ENCODE measurements at places on chromosomes 1 and 21.

GRCh38 chr21:41425588-41425953 is 468 bp upstream of the MX1 start:
- no peak for DNase-seq

- peak; percentile 49 for DNase-seq
These were observed 406 bp downstream of the HTR1D start for GRCh38 chr1:23216771-23217420.

DNA sequence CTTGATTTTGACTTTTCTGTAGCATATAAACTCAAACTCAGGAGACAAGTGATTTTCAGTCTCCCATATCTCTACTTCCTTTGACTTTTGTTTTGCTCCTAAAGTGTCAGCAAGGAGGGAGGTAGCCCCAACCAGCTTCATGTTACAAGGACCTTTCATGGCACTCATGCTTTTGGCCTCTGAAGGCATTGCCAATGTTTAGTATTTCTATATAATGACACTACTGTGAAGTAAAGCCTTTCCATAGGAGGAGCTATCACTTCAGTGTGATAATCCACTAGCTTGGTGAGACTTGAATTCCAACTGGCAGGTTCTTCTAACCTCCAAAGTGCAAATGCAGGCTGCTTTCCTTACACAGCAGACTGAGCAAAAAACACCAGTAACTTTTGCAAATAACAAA is 14.4 kb downstream of the COLGALT2 start:
- no peak for DNase-seq

DNA sequence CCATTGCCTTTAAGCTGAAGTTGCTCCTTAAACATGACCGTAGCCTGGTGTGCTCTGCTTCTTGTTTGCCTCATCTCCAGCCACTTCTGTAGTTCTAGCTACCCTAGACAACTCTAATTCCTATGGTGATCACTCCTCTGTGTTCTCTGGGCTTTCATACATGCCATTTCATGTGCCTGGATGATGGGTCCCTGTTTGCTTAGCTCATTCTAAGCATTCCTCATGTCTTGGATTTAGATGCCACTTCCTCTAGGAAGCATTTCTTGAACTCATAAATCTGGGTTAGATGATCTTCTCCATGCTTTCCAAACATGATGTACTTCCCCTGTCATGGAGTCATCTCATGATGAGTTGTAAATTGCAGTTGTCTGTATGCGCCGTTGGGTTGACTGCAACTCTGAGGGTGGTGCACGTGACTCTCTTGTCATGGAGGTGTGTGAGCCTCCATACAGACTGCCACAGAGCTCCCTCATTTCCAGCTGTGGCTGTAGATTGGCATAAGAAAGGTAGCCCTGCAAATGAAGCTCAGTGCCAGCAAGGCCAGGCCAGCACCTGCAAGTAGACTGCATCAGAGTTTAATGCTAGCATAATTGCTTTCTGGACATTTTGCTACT is 77.2 kb downstream of the LAMC1 start:
- DNase-seq: no peak

- no peak for DNase-seq
These were observed 259 bp downstream of the KCNT2 start for GRCh38 chr1:196607981-196608380.
